ENCODE measurements at places on chromosomes 2 and 18.

GRCh38 chr2:18855027-18855426 is 265.7 kb upstream of the NT5C1B start:
- no peak for DNase-seq

- no peak for DNase-seq
Measured at GRCh38 chr18:13388586-13389490, 170.3 kb downstream of the LDLRAD4 start.

- no peak for DNase-seq
Measured at GRCh38 chr2:46094689-46095088, 202.5 kb upstream of the EPAS1 start.

DNA sequence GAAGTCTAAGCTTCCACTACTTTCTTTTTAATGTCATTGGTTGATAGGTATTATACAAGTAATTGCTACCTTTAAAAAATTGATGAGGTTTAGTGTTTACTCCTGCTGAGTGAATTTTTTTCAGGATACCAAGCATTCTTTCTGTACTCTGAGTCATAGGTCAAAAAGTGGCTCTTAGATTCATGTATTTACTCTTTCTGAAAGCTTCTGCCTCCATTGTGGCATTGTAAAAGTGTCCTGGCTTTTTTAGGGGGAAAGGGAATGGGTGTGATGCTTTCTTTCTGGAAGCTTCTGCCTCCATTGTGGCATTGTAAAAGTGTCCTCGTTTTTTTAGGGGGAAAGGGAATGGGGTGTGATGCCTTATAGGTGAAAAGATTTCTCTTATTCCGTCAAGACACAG is 286.5 kb downstream of the LPIN1 start:
- DNase-seq: no peak

- DNase-seq: no peak
Measured at GRCh38 chr2:20543469-20544152, 96.7 kb downstream of the RHOB start.

GRCh38 chr2:170481201-170481600 is 233.9 kb upstream of the SP5 start:
- DNase-seq: no peak

DNA sequence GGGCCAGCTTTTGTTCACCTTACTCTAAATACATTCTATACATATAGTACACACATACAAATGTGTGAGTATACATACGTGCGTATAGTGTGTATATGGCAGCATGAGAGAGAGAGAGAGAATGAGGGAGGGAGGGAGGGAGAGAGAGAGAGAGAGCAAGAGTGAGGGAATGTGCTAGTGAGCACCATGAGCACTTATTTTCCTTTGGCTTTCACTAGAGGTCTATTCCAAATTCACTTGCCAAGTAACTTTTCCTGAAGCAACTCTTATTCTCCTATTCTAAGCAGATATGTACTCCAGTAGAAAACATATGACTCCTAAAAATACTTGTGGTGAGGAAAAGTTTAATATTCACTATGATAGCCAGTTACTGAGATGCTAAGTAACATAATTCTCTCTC is 85.7 kb downstream of the COBLL1 start:
- no peak for DNase-seq

GRCh38 chr2:10169581-10169980 is 47.0 kb downstream of the RRM2 start:
- DNase-seq: no peak
